Cardiac septum (tissue), 1 donor: ENCODE measurements at places on chromosomes 3 and 15. TPM values are rescaled to one million over a fixed set of nuclear protein-coding genes. Genes with fewer than 3 reads are reported as not detected.

GRCh38 chr3:101995371-101996046, 146.2 kb downstream of the NFKBIZ start:
- no peak for DNase-seq

GRCh38 chr3:66076861-66077470, 38.2 kb upstream of the MAGI1 start:
- no peak for DNase-seq

Gene GHRL
- 0.48 TPM for total RNA-seq

GRCh38 chr15:96564546-96564945, 234.0 kb downstream of the NR2F2 start:
- DNase-seq: no peak

Gene VGLL3
- 5.2 TPM for total RNA-seq

GRCh38 chr3:140292684-140293083, 357.7 kb downstream of the CLSTN2 start:
- no peak for DNase-seq

GRCh38 chr3:15812183-15812582, 14.4 kb upstream of the ANKRD28 start:
- no peak for DNase-seq

Gene AGTR1
- 0.67 TPM for total RNA-seq

- DNase-seq: no peak
Measured at GRCh38 chr3:142929109-142929508, 34.4 kb downstream of the PAQR9 start.

GRCh38 chr3:98650971-98651779, 57.8 kb upstream of the CPOX start:
- DNase-seq: no peak

Gene ATP2B2
- 0.13 TPM for total RNA-seq

Gene CCRL2
- 1.3 TPM for total RNA-seq

Gene C15orf61
- 7.6 TPM for total RNA-seq

Gene FOXB1
- total RNA-seq: not detected
